Hepatocyte (in vitro differentiated cells): ENCODE measurements at places on chromosomes 13 and 19. TPM values are rescaled to one million over a fixed set of nuclear protein-coding genes. Genes with fewer than 3 reads are reported as not detected.

GRCh38 chr13:28609926-28610325, 49.0 kb upstream of the POMP start:
- no peak for DNase-seq

DNA sequence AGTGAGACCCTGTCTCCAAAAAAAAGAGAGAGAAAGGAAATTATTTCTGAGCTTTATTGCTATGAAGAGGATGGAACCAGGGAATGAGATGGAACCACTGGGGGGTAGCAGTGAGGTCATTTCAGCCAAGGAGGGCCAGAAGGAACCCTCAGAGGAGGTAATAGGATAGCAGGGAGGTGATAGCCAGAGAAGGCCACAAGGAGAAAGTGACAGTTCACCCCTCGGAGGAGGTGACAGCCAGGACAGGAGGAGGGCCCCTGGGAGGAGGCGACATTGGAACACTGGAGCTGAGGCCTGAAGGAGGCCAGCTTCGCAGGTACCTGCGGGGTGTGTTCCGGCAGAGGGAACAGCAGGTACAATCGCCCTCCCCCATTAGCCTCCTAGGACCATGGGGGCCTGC, 675 bp upstream of the PGPEP1 start:
- no peak for DNase-seq

DNA sequence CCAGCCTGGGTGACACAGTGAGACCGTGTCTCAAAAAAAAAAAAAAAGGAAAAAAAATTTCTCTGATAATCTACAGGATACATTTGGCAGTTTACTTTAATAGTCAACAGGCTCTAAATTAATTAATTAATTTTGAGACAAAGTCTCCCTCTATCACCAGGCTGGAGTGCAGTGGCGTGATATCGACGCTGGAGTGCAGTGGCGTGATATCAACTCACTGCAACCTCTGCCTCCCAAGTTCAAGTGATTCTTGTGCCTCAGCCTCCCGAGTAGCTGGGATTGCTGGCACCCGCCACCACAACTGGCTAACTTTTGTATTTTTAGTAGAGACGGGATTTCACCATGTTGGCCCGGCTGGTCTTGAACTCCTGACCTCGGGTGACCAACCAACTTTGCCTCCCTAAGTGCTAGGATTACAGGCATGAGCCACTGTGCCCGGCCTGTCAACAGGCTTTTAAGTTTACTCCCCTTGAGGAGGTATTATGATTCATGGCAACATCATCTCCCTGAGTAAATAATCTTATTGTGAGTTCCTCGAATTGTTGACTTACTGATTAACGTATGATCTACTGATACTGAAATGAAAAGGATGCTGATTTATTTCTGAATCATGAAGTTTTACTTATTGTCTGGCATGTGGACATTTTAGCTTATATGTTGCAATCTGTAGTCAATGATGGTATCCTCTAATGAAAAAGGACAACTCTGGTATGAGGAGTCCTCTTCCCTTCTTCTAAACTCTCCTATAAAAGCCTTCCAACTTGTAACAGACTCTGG, 21.3 kb upstream of the MTRF1 start:
- no peak for DNase-seq

The ZNF132 gene
- 0.35 and 0.95 TPM in 2 replicates for polyA plus RNA-seq

The ARGLU1 gene
- 121 and 168 TPM in 2 replicates for polyA plus RNA-seq

GRCh38 chr19:2329149-2329478, 630 bp downstream of the SPPL2B start:
- no peak for DNase-seq

The UBE2L5 gene
- not detected in 2 replicates for polyA plus RNA-seq

The CRB3 gene
- 42.5 and 48.9 TPM in 2 replicates for polyA plus RNA-seq

The SMIM44 gene
- polyA plus RNA-seq = not detected in 2 replicates

DNA sequence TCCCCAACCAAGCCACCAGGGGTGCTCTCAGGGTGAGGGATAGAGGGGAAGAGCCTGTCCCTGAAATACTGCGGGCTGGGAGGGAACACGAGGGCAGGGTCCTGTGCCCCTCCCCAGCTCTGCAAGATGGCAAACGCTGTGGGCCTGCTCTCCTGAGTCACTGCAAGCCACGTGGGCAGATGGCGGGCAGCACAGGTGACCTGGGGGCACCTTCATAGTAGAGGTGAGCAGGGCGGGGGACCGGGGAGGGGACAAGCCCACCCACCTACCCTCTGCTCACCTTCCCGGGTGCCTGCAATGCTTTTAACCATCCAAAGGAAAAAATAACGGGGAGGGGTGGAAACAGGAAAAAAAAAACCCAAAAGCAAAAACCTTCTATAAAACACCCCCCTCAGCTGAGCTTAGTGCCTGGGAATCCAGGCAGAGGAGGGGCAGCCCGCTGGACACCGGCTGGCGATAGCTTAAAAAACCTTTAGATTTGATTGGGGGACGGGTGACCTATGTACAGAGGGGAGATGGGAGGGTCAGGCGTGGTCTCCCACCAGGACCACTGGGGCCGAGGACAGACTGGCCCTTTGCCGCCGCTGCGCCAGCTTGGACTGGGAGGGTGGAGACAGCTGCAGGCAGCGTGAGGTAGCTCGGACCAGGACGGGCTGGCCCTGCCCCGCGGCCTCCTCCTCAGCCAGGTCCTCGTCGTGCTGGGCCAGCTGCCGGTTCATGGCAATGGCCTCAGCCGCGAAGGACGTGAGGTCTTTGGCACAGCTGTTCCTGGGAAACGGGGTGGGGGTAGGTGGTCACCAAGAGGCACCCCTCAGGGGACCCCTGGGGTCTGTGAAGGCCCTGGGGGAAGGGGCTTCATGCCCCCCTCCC, 11.7 kb downstream of the MKNK2 start:
- DNase-seq = peak; percentile 16

DNA sequence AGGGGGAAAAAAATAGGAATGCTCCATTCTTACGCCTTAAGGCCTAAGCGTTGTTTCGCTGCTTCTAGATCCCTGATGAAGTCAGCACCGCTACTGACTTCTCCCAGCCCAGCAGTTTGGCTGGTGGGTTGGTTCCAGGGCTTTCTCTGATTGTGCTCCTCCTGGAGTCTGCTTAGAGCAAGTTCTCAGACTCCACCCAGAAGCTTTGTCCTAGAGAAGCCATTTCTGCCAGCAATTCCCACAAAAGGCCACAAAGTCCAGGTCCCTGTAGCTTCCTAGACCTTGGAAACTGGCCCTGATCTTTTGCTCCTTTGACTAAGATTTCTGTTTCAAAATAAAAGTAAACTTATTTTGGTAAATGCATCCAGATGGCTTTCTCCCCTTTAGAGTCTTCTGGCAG, 65.4 kb downstream of the KCTD12 start:
- no peak for DNase-seq
